ENCODE measurements at places on chromosomes 1 and 21.
A peak's percentile ranks its signal among the peaks of the same experiment; 100 is the strongest.

DNA sequence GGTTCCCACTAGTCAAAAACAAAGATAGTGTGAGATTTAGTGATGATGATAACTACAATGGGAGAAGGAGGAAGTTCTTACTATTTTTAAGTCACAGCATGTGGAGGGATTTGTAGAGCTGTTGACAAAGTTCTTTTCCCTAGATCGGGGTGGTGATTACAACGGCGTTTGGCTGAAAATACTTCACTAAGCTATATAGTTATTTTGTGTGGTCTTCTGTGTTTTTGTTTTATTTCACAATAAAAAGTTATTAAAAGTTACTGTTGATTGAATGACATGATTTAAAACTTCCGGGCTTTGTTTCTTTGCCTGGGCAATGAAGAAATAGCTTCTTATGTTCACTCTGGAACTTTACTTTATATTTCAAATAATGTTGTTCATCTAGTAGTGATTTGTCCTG lies 47.3 kb upstream of the SSX2IP start:
- no peak for DNase-seq

- no peak for DNase-seq
Measured at GRCh38 chr1:86646256-86646655, 58.1 kb upstream of the SH3GLB1 start.

- DNase-seq = no peak
Measured at GRCh38 chr1:59410457-59410856, 113.6 kb downstream of the FGGY start.

DNA sequence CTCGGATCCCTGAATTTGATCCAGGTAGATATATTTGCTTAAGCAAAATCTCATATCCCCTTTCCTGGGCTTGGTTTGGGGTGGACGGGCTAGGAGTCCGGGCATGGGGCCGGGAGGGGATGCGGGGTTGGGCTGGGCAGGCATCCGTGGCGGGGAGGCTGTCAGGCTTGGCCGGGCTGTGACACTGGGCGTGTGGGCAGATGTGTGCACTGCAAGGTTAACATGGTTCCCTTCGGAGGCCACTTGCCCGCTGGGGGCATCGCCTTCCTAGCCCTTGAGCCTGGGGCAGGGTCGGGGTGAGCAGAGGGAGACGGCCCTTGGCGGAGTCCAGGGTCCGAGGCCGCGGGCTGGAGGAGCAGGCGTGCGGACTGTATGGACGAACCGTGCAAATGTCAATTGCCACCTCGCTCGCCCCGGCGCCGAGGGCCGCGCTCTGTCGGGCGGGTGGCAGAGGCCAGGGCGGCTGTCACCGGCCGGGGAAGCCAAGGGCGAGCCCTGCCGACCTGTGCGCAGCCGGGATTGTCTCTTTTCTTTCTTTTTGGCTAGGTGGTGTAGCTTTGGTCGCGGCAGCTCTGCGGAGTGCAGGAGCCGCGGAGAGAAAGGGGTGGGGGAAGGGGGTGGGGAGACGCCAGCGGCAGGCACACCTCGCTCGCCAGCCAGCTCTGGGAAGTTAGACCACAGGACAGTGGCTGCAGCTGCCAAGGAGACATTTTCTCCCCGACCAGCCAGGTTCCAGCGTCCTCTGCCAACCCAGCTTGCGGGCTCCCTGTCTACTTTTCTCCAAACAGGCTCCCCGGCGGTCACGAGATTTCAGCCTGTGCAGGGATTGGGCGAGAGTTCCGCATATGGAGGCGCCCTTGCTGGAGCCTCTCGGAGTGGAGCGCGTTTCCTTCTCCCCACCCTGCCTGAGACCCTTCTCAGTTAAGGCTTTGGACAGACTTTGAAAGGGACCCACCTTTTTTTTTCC lies 1.3 kb downstream of the RCOR3 start:
- DNase-seq = peak; percentile 20

- no peak for DNase-seq
Measured at GRCh38 chr1:46512135-46512791, 22.6 kb downstream of the DMBX1 start.

- no peak for DNase-seq
Measured at GRCh38 chr1:165389609-165390008, 33.1 kb upstream of the LMX1A start.

DNA sequence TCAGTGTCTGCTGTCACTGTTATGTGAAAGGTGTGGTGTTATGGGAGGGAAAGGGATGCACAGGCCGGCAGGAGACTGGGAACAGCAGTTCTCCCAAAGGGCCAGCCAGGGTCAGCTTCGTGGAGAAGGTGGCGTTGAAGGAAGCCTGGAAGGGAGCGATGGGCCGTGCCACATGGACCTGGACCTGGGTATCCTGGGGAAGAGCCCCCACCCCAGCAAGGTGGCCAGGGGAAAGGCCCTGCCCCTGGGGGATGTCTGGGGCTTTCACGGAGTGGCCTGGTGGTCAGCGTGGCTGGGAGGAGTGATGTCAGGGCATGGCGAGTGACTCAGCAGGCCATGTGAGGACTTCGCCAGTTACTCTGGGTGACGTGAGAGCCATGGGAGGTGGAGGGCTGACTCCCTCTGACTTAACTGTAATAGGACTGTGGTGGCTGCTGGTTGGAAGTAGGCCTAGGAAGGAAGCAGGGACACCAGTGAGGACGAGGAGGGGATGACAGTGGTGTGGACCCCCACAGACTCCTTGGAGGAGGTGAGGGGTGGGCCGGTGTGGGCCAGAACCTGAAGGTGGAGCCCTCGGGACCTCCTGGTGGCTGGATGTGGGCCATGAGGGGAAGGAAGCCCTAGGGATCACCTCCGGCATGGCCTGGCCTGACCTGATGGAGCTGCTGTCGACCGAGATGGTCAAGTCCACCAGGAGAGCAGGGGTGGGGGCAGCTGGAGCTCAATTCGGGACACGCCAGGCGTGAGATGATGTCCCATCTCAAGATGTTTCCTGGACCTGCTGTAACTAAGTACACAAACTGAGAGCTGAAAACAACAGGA lies 54.5 kb downstream of the BACE2 start:
- DNase-seq = no peak

DNA sequence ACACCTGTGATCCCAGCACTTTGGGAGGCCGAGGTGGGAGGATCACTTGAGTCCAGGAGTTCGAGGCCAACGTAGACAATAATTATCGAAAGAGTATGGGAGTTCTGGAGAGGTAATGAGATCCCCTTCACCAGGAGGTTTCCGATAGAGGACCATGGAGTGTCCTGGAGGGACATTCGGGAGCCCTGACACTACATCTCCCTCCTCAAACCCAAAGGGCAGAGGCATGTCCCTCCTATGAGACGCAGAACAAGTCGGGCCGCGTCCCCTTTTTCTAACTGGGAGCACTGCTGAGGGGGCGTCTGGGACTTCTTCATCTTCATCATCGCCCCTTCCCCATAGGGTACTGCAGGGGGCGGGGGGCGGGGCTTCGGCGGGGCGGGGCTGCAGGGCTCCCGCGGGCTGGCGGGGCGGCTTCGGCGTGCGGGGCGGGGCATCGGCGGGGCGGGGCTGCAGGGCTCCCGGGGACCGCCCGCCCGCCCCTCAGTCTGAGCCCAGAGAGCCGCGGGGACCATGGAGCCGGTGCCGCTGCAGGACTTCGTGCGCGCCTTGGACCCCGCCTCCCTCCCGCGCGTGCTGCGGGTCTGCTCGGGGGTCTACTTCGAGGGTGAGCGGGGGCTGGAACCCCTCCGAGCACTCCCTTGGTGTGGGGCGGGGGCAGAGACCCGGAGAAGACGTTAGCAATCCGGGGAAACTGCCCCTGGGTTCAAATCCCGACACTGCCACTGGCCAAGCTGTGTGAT lies at the start of gene THEMIS2:
TSS of gene THEMIS2 (plus strand) at position 486 of the 743 bp plus-strand sequence. CDS start at position 514, 28 bp downstream.
- peak; percentile 58 for DNase-seq

- no peak for DNase-seq
Measured at GRCh38 chr1:202938287-202938925, 11.4 kb upstream of the KLHL12 start.

- DNase-seq = no peak
Measured at GRCh38 chr1:181459067-181459466, 24.2 kb upstream of the CACNA1E start.

GRCh38 chr1:243421784-243422183 lies 165.9 kb downstream of the SDCCAG8 start:
- DNase-seq = no peak

GRCh38 chr1:34612091-34612827 lies 142.6 kb upstream of the GJB5 start:
- DNase-seq = no peak

GRCh38 chr1:57597036-57597435 lies 173.2 kb upstream of the DAB1 start:
- no peak for DNase-seq

- no peak for DNase-seq
Measured at GRCh38 chr1:94385308-94385929, 32.8 kb upstream of the ABCD3 start.

DNA sequence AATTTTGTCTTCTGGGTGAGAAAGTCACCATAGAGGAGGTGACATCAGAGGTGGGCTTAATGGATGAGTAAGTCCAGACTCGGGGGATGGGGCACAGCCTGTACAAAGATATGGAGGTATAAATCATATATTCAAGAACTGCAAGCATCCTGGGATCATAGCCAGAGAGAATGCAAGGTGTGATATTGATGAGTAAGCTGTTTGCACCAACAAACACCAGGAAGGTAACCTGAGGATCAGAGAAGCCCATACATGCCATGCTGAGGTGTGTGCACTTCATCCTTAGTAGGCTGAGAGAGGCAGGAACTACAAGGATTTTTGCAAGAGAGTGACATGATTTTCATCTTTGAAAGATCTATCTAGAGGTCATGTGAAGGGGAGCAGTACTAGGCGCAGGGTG lies 306.4 kb downstream of the HHAT start:
- no peak for DNase-seq

- DNase-seq = no peak
Measured at GRCh38 chr1:218347723-218348627, 2.8 kb downstream of the TGFB2 start.

DNA sequence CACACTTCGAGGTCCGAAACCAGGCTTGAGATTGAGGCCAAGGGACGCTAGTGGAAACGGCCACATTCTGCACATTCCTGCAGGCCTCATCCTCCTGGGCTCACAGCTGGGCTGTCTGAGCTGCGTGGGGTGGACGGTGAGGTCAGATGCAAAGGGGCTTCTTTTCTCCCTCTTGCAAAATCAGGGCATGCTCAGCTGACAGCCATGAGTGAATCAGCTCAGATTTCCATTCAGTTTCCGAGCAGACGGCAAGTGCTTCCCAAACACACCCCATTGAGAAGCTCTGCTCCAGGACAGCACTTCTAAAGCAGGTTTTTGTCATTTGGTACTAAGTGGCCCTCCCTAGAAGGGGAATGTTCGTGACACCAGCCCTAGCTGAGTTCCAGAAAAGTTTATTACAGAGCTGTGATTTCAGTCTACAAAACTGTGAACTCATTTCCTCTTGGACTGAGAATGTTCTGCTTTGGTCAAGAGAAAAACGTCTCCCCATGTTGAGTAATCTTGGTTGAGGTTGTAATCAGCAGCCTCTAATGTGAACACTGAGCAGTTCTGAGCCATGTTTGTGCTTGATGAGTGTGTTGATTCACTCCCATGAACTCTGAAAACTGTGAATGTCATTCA lies 10.0 kb downstream of the PDPN start:
- no peak for DNase-seq

DNA sequence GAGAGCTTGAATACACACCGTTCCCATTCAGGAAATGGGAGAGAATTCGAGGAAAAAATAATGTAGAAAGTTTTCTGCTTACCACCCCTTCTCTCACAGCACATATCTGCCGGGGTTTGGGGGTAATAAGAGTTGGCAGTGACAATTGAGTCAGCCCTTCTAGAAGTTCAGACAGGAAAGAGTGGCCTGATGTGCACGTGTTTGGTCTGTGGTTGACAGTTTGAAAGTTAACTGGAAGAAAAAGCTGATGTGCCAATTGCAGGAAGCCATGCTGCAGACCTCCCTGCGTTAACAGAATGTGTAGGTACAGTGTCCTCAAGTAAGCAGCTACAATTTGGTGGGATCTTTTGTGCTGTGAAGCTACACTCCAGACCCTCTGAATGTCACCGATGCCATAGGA lies 50.9 kb downstream of the DHX9 start:
- DNase-seq = peak; percentile 4

GRCh38 chr1:216616425-216616824 lies 106.8 kb downstream of the ESRRG start:
- DNase-seq = no peak

GRCh38 chr1:78843546-78843945 lies 163.0 kb downstream of the ADGRL4 start:
- no peak for DNase-seq

- DNase-seq = no peak
Measured at GRCh38 chr1:23159963-23160877, 8.4 kb downstream of the LUZP1 start.

DNA sequence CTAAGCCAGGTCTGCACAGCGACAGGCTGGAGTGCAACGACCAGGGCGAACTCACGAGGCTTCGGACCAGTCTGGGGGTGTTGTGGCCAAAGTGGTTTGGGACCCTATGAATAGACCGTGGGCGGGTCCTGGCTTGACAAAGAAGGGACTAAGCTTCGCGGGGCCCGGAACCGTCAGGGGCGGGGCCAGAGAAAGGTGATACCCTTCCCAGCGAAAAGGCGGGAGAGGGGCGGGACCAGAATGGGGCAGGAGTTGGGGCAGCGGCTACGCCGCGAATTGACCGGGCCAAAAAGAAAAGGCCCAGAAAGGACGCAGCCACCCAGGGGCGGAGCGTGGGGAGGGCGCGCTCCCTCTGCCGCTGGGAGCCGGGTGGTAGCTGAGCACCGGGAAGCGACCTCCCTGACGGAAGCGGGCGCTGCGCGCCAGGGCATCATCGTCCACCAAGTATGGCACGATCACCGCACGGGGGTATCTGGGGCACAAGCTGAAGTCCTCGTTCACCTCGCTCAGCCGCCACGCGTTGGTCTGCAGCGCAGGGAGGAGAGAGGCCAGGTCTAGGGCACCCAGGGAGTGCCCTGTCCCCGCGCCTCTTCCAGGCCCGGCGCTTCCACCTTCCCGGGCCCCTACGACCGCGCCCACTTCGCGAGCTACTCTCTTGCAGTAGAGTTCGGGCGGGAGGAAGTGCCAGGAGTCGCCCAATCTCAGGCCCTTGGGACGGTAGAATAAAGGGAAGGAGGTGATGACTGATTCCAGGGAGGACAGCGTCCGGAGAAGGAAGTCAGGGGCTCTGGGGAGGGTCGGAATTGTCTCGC lies 6.7 kb upstream of the FAM167B start:
- DNase-seq = no peak

GRCh38 chr1:8866792-8867415 lies 11.6 kb downstream of the ENO1 start:
- no peak for DNase-seq

- no peak for DNase-seq
Measured at GRCh38 chr1:2195785-2196184, 1.2 kb upstream of the FAAP20 start.

DNA sequence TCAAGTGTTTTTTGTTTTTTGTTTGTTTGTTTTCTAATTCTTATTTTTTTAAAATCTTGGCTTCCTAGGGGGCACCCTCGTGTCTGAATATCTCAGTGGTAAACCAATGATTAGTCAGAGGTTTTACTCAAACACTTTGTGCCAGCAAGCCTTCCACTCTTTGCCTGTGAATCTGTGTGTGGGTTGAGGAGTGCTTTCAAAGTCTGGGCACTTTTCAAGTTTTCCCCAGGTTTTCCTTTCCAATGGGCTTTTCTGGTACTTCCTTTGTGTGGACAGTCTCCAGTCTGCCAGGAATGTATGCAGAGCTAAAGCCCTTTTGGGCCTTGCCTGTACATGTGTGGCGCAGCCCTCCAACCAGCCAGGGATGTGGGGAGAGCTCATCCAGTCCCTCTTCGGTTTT lies 9.7 kb upstream of the PPIE start:
- no peak for DNase-seq
